ENCODE measurements at places on chromosomes 5 and 9. TPM values are rescaled to one million over a fixed set of nuclear protein-coding genes. Genes with fewer than 3 reads are reported as not detected.

DNA sequence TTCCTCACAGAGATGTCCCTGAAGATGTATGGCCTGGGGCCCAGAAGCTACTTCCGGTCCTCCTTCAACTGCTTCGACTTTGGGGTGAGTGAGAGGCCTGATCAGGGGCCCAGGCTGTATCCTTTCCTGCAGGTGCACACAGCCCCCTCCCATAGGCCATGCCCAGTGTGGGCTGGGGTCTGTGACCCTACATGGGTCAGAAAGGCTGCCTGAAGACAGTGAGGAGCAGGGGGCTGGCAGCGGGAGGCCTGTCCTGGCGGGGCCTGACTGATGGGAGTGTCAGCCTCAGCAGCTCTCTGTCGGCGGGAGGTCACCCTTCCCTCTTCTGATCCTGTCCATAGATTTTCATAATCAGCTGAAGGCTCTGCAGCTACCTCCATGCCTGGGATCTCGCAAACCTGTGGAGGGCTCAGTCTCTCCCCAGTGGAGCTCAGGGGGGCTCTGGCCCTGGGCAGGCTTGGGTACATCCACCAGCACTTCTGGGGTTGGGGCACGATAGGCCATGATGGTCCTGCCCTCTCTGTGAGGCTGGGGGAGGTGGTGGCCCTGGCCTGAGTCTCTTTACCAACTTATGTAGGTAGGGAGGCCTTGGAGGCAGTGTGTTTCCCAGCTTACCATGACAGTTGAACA, 98.5 kb downstream of the CACNA1B start:
- no peak for DNase-seq

The GAS1 gene
- 0.62 TPM for total RNA-seq

The SAXO1 gene
- 0.10 TPM for total RNA-seq

The RUFY1 gene
- 50.5 TPM for total RNA-seq

- DNase-seq = no peak
Observed at GRCh38 chr9:129275626-129276247, 97.7 kb upstream of the IER5L start.

DNA sequence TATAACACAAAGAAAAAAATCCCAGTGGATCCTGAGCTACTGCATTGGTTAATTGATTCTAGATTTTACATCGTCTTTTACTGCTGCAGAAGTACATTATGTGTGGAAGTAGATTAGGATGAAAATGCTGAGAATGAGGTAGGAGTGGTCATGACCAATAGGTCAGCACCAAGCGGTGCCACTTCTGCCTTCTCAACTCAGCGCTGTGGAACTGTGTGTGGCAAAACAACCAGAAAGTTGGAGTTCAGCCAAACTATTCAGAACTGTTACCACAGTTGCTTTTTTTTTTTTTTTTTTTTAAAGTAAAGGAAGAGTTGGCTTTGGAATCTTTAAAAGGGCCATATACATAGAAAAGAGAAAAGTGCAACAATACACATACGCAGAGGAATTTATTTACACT, 24.2 kb downstream of the POU5F2 start:
- no peak for DNase-seq

- no peak for DNase-seq
Observed at GRCh38 chr9:117958726-117959125, 254.5 kb downstream of the TLR4 start.

GRCh38 chr5:158499892-158500418, 599.8 kb downstream of the EBF1 start:
- DNase-seq = no peak

DNA sequence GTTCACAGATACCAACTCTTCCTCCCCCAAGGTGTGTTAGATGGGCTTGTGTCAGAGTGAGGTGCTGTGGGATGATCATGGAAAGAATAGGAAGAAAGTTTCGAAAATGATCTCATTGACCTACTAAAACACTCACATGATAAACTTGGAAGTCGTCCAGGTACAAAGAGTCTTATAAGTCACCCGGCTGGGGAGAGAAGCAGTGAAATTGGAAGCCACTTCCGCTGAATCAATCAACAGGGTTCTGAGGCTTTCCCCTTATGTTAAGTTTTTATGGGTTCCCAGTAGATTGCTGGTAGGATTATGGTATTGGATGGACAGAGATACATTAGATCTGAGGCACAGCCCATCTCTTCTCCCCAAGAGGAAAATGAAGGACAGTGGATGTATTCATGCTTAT, 218.8 kb upstream of the MSX2 start:
- no peak for DNase-seq

DNA sequence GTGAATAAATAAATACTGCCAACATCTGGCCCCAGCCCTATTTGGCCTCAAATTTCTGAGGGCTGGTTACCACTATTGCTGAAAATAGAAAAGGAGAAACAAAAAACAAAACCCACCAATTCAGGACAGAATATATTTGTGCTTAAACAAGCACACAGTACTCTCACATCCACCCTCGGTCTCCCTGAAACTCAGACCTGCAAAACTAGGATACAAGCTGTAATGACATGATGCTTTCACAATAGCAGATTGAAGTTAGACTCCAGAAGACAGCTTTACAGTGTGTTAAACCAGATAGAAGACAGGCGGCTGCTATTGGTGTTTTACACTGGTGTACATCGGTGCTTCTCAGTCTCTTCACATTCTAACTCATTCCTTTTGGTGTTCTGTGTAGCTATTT, 214.9 kb upstream of the DMRT1 start:
- DNase-seq = no peak

The SRP19 gene
- total RNA-seq = 64.3 TPM

DNA sequence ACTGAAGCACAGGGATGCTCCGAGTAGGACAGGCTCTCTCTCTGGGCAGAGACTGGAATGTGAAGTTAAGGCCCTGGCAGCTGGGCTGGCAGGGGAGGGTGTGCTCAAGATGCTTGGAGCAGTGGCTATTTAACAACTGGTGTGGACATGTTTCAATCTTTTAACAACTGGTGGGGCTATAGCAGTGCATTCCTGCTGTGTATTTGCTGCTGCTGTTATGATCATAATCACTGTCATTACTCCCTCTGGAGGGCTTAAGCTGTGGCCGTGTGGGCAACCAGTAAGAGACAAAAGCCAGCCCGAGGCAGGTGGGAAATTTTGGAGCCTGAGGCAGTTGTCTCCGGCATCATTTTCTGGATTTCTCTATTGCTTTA, 33.3 kb upstream of the PTGS1 start:
- DNase-seq = no peak

DNA sequence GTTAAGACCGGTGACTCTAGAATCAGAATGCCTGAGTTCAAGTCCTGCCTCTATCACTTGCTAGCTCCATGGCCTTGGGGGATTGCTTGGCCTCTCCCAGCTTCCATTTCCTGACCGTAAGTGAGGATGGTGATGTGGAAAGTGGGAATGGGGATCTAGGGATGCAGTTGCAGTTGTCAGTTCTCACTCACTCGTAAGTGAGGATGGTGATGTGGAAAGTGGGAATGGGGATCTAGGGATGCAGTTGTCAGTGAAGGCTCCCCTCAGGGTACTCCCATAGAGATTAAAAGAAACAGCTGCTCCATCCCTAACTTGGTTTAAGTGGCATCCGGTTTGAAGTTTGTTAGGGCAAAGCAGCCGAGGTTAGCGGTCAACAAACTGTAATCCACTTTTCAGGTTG, 3.0 kb upstream of the IL9 start:
- DNase-seq = no peak

- DNase-seq = no peak
Observed at GRCh38 chr5:171810227-171810626, 24.6 kb downstream of the SMIM23 start.

DNA sequence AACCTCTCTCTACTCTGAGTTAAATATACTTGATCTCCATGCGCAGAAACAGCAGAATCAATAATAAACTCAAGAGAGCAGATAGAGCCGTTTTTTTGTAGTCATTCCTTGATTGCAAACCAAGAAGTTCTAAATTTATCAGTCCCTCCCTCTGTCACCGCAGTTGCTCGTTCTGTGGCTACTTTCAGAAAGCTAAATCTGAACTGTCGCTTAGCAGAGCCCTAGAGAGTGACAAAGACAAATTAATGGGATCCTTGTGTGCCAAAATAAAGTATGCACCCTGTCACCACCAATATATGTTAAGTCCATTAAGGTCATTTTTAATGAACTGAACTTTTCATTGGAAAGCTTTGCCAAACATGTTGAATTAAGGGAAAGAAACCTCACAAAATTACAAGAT, 218.3 kb downstream of the ADAMTSL1 start:
- DNase-seq = no peak

DNA sequence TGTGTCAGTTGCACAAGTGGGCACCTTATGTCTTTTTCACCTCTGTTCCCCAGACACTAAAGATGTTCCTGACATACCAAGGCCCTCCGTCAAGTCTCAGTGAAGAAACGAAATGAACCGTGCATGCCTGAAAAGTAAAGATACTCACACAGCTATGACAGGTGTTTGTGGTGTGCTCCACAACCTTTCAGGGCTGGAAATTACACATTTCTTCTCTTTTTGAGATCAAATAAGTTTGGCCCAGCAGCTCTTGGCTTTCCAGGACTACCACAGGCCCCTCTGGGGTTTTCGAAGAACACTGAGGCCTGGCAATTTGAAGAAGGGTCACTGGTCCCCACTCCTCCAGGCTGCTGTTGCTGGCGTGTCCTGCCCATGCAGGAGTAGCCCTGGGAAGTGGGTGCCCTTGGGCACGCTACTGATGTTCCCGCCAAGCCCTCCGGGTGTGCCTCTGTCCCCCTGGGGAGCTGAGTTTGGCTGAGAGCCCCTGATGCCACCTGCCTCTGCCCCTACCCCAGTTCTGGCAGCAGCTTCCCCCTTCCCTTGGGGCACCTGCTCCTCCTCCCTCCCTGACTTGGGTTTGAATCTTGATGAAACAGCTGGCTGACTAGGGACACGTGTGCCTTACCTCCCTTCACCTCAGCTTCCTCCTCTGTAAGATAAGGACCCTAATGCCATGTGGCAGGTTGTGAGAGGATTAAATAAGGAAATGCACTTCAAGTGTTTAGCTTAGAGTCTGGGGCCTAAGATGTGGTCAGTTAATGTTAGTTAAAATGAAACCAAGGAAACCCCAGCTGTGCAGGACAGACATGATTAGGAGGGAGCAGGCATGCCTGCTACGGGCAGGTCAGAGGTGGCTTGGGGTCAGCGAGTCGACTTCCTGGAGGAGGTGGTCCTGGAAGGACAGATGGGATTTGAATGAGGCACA, 49.1 kb upstream of the GADD45G start:
- no peak for DNase-seq

- no peak for DNase-seq
Observed at GRCh38 chr5:95087816-95088317, 197.0 kb downstream of the MCTP1 start.

GRCh38 chr5:158344376-158344775, 485.4 kb upstream of the CLINT1 start:
- DNase-seq = no peak

The FAM151B gene
- 0.15 TPM for total RNA-seq

The NTRK2 gene
- total RNA-seq = 2.3 TPM

DNA sequence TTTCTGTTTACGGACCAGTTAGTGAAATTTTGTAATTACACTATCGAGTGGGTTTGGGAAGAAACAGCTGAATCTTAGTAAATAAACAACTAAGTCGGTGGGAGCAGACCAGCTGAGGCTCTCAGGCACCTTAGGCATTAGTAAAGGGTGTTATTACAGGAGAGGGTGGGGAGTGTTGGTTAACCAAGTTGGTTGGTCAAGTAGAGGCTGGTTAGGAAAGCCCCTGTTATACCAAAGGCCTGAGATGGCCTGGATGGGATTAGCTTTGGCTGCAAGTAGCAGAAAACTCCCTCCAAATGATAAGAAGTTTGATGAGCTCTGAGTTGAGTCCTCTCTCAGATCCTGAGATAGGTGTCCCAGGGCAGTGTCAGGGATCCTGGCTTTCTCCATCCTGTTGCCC, 81.3 kb downstream of the PPARGC1B start:
- no peak for DNase-seq

The GABRB2 gene
- not detected for total RNA-seq

DNA sequence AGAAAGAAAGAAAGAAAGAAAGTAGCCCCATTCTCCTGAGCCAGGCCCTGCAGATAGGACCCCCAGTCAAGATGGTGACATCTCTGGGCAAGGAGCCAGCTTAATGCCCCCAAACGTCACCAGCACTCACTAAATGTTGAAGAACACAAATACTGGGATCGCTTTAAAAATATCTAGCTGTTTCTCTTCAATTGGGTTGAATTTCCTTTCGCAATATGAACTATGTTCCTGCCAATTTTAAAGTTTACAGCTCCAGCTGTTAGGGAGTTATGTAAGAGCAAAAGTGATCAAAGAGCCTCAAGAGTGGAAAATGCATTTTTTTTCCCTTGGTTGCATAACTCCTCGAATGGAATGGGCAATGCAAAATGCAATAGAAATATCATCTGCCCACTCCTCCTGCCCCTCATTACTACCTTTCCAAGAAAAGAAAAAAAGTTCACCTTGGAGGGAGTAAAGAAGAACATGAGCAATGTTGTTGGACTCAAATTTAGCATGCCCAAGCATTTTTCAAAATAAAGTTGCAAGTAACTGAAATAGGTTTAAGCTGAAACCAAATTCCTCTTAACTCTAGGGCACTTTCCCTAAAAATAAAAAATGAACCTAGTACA, 244.2 kb upstream of the PIK3R1 start:
- DNase-seq = no peak

The CFAP90 gene
- not detected for total RNA-seq

DNA sequence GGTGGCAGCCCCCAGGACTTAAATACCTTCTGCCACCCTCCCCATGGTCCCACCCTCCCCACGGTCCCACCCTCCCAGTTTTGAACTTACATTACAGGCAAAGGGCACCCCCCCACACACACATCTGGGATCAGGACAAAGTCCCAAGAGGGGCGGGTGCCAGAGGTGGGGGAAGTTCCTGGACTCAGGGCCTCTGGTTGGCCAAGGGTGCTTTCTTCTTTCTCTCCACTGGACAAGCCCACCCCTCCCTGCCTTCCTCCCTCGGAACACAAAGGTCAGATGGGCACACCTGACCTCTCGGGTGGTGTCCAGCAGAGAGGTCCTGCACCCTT, 19.1 kb upstream of the RALGDS start:
- DNase-seq = no peak

The ACSL6 gene
- 26.5 TPM for total RNA-seq

GRCh38 chr5:18720002-18720401, 1085.7 kb downstream of the TAF11L14 start:
- DNase-seq = no peak

- DNase-seq = no peak
Observed at GRCh38 chr9:97502222-97502983, 937 bp downstream of the TMOD1 start.

The RNF20 gene
- 52.4 TPM for total RNA-seq

The AGXT2 gene
- total RNA-seq = not detected

The ARID3C gene
- total RNA-seq = 0.46 TPM

The GRIA1 gene
- not detected for total RNA-seq

DNA sequence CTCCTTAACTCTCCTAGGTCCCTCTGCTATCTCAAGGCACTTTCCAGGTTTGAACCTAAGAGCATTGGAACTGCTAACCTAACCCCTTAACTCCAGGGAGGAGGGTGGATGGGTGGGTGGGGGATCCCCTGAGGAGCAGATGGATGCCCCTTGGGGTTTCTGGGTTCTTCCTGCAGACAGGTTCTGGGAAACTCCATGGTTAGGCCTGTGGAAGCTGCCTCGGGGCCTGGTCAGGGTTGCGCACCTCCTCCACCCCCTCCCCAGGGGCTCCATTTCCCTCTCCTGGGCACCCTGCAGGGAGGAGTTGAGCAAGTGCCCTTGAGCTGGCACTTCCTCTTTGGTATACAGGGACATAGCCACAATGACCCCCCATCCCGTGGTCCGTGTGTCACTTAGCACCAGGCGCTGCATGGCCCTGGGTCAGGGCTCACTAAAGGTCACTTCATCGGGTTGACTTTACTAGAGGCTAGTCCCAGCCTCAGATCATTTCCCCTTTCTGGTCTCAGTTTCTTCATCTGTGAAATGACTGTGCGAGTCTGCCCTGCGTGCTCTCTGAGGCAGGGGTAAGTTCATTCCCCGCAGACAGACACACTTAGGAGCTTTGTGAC, 16.0 kb downstream of the CXXC5 start:
- DNase-seq = no peak

Data from activated CD4-positive, alpha-beta T cell treated with anti-CD3 and anti-CD28 coated beads, Interleukin-2, amount 10 ng/mL, durations not matched to agents 7 days and 5 days (primary cell).